ENCODE measurements at places on chromosomes 6 and 20.

DNA sequence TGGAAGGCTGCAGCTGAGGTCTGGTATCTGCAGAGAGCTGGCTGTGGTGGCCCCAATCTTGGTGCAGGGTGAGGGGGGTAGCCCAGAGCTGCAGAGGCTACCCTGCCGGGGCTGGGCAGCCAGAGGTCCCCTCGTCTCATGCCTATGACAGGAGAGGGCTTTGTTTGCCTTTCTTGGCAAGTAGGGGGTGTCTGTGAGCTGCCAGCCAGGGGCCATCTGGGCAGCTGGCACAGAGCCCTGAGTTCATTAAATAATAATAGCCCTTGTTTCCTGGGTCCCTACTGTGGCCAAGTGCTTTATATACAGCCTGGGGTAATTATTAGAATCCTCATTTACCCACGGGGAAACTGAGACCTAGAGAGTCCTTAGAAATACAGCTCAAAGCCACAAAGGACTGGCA is 66.6 kb downstream of the EZR start:
- DNase-seq, result no peak

DNA sequence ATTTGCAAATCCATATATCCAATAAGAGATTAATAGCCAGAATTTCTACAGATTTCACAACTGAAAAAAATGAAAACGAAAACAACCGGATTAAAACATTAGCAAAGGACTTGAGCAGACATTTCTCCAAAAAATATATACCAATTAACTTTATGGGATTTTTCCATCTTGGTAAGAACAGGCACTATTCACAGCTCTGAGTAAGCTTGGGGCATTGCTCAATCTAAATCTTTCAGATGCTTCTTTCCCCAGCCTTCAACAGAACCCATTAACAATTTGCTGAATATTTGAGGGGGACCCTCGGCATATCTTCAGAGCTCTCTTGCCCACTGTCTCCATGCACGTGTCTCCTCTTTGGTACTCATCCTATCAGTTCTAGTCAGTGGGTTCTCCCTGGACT is 111.7 kb upstream of the CD93 start:
- no peak for DNase-seq

GRCh38 chr20:20426655-20426907 is 58.7 kb downstream of the INSM1 start:
- DNase-seq, result no peak

DNA sequence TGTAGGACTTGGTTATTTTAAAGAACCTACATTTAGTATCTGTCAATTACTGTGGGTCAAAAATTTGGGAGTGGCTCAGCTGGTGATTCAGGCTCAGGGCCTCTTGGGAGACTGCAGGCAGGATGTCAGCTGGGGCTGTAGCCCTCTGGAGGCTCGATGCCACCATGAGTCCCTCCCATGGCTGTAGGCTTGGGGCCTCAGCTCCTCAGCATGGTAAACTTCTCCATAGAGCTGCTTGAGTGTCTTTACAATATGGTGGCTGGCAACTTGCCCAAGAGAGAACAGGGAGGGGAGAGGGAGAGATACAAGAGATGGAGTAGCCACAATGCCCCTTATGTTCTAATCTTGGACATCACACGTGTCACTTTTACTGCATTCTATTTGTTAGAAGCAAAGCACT is 470.4 kb downstream of the CDH26 start:
- DNase-seq, result no peak

GRCh38 chr6:158816803-158817727 is 2.1 kb downstream of the EZR start:
- DNase-seq, result no peak

DNA sequence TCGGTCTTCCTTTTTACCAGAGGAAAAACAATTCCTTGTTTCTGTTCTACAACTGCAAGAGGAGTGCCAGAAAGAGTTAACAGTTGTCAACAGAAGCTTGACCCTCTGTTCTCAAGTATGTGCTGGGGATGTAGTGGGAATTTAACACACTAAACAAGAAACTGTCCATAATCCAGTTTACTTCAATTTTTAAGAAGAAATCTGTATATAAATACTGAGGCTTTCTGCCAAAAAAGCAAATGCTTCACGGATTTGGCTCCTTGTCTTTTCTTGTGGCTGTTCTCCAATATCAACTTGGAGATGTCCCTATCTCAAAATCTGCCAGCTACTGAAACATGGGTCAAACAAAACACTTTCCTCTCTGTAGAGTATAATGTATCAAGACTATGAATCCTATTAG is 26.8 kb downstream of the REV3L start:
- peak; percentile 77 for DNase-seq

DNA sequence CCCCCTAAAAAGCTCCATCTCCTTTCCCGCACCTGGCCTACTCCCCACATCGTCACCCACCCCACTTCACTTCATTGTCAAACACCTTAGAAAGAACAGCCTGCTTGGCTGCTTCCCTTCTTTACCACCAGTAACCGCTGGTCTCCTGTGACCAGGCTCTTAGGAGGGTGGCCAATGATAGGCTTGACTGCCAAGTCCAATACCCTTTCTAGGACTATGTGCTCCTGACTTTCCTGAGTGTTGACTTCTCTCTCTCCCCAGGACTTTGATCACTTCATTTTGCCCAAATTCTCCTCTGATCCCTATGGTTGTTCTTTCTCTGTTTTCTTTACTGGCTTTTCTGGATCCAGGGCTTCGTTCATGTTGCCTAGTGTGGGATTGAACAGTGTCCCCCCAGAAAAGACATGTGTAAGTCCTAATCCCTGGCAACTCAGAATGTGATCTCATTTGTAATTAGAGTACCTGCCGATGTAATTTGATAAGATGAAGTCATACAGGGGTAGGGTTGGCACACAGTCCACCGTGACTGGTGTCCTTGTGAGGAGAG is 254.0 kb downstream of the GMDS start:
- no peak for DNase-seq

DNA sequence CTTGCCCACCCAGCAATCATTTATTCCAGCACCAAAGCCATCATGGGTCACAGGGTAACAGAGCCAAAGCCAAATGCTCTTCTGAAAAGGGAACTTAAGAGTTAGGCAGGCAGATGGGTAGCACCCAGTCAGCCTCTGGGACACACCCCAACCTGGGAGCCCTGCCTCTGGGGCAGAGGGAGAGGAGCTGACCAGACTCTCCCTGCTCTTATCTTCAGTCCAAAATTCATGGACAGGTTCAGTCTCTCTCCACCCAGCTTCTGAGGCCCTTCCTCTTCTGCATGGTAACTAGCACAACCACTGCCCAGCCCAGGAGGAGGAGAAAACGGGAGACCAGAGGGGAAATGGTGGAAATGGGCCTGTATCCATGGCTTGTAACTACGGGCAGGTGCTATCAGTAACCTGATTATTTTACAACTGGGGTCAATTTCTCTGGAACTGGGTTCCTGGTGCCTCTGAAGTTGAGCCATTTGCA is 105.4 kb downstream of the NOL4L start:
- DNase-seq, result no peak

- no peak for DNase-seq
Measured at GRCh38 chr6:158030380-158031300, 49.0 kb downstream of the SYNJ2 start.

- DNase-seq, result no peak
Measured at GRCh38 chr6:137217801-137218472, 1.2 kb downstream of the IFNGR1 start.

- DNase-seq, result no peak
Measured at GRCh38 chr6:157292202-157292601, 31.1 kb downstream of the TMEM242 start.

DNA sequence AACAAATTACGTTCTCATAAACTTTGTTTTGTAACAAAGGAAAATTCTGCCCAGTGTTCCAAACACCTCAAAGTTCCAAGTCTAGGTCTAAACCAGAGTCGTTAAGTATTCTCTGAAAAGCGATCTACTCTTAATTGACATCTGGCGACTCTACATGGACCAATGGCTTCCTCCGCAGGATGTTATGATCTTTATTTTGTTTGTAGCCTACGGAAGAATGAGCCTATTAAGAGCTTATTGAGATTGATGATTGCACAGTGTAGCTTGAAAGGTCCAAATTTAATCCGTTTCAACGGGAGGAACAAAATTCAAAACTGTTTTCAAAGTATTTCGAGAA is 61.1 kb downstream of the FAM217A start:
- no peak for DNase-seq

DNA sequence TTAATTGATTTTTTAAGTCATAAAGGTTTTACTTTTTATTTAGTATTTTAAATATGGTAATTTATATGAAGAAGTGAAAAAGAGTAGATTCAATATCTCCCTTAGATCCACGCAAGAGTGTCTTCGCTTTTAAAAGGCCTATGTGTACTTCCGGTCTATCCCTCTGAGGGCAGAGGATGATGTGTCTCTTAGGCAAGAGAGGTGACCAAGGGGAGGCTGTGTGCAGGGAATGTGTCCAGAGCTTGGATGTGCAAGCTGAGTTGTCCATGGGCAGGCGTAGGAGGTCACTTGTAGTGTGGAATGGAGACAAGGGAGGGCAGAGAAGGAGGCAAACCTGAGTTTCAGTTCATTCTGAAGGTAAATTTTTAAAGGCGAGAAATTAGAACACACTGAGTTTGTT is 113.9 kb downstream of the CRYBG1 start:
- DNase-seq, result no peak

GRCh38 chr6:147831356-147831755 is 322.9 kb downstream of the SAMD5 start:
- no peak for DNase-seq

GRCh38 chr6:100618351-100618671 is 153.6 kb upstream of the SIM1 start:
- DNase-seq, result no peak

DNA sequence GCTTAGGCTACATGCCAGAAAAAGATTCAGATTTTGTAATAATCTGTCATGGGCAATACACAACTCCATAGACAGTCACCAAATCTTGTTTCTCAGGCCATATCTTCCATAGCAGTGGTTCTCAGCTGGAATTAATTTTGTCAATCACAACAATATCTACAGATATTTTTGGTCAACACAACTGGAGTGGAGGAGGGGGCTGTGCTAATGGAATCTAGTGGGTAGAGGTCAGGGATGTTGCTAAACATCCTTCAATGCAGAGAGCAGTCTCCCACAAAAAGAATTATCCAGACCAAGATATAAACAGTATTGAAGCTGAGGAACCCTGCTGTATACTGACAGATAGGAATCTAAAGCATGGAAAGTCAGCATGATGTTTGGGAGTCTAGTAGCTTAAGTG is 174.6 kb downstream of the UBE3D start:
- no peak for DNase-seq

DNA sequence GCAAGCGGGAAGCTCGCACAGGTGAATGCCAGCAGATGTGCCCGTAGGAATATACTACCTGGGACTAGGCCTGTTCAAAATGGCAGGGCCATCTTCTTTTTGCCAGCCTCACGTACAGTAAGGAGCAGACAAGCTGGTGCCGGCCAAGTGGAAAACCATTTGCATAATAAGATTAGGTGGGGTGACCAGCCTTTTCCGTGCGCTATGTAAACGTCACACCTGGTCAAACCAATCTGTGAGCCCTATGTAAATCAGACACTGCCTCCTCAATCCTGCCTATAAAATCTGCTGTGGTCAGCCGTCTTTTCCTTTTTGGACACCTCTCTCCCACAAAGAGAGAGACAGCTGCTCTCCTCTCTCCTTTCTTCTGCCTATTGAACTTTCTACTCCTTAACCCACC is 60.8 kb upstream of the TMEM30A start:
- DNase-seq, result no peak

DNA sequence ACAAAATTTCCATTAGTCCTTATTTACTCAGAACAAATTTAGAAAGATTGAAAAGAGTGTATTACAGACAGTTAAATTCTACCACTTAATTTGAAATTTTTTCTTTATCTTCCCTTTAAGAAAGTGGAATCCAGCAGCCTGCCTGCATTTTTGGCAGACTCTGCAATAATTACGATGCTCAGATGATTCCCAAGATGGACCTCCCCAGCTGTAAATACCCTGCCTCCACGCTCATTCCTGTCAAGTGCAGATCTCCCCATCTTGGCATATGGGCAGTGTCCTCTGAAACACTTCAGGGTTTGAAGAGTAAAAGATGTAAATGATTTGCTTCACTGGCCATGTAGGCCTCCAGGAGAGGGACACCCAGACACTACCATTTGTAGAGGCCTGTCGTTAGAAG is 471.2 kb downstream of the PRKN start:
- no peak for DNase-seq

DNA sequence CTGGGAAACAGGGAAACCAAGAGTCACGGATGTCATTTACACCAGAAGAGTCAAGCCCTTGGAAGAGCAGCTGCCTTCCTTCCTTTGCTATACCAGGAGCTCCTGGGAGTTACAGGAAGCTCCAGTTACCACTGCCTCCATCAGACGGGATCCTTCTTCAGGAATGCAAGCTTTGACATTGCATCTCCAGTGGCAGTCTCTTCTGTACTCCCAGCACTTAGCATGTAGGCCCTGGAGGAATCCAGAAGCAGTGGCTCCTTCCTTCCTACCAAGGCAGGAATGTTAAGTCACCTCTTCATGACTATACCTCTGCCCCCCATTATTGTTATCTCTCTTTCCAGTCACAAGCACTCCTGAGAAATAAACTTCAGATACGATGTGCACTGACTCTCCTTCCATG is 836.0 kb downstream of the MAFB start:
- no peak for DNase-seq

GRCh38 chr6:44530209-44530909 is 142.9 kb downstream of the CDC5L start:
- no peak for DNase-seq

DNA sequence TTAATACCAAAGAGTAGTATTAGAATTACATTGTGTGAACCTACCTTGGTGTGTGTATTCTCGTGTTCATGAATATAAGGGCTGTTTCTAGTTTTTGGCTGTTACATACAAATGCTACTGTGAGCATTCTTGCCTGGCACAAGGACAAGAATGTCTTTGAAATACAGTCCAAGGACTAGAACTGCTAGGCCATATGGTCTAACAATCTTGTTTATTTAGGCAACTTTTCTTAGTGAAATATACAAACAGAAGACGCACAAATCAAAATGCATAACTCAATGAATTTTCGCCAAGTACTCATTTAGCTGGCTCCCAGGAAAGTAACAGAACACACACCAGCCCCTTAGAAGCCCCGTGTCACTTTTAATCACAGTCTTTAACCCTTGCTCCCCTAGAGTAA is 28.5 kb downstream of the KDM1B start:
- DNase-seq, result peak; percentile 26

GRCh38 chr6:165599596-165600487 is 63.2 kb downstream of the PDE10A start:
- DNase-seq, result no peak

- DNase-seq, result no peak
Measured at GRCh38 chr6:137341681-137342195, 122.6 kb upstream of the IFNGR1 start.

- no peak for DNase-seq
Measured at GRCh38 chr20:50308513-50309279, 118.1 kb downstream of the CEBPB start.

DNA sequence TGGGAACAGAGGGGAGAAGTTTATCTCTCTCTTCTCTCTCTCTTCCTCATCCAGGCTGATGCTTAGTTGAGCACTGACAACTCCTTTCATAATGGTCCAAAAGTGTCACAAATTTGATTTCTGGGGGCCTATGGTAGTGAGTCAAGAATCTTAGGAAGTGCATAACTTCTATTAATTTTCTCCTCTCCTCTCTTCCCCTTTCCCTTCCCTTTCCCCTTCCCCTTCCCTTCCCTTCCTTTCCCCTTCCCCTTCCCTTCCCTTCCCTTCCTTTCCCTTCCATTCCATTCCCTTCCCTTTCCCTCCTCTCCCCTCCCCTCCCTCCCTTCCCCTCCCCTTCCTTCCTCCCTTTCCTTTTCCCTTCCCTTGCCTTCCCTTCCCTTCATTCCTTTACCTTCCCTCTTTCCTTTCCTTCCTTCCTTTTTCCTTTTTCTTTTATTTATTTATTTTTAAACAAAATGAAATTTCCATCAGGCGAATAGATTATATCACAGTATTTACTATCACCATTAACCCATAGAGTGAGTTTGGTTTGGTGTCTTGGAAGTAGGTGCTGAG is 56.9 kb upstream of the JAG1 start:
- no peak for DNase-seq
